NCI-H1417 treated with DMSO at 0.1 percent for 48 hours (cell line): ENCODE measurements at places on chromosomes 6 and 20.

- no peak for DNase-seq
Measured at GRCh38 chr6:104995989-104996617, 39.2 kb downstream of the LIN28B start.

DNA sequence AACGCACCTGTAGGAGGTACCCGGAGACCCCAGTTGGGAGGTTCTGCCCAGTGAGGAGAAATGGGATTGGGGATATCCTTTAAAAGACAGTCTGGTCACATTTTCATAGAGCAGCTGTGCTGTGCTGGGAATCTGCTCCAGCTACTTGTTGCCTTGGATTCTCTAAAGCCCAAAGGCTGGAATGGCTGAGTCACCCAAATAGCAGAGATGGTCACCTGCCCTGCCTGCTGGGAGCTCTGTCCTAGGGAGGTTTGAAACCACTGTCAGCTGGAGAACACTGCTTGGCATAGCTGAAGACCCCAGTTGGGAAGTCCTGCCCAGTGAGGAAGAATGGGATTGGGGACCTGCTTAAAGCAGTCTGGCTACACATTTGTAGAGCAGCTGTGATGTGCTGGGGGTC, 34.8 kb upstream of the TFB1M start:
- no peak for DNase-seq

GRCh38 chr20:33647603-33648395, 14.3 kb upstream of the C20orf144 start:
- DNase-seq: no peak

- no peak for DNase-seq
Measured at GRCh38 chr20:50992336-50992732, 30.6 kb downstream of the KCNG1 start.
